DMS153 (cell line): ENCODE measurements at places on chromosomes 13 and 19.

DNA sequence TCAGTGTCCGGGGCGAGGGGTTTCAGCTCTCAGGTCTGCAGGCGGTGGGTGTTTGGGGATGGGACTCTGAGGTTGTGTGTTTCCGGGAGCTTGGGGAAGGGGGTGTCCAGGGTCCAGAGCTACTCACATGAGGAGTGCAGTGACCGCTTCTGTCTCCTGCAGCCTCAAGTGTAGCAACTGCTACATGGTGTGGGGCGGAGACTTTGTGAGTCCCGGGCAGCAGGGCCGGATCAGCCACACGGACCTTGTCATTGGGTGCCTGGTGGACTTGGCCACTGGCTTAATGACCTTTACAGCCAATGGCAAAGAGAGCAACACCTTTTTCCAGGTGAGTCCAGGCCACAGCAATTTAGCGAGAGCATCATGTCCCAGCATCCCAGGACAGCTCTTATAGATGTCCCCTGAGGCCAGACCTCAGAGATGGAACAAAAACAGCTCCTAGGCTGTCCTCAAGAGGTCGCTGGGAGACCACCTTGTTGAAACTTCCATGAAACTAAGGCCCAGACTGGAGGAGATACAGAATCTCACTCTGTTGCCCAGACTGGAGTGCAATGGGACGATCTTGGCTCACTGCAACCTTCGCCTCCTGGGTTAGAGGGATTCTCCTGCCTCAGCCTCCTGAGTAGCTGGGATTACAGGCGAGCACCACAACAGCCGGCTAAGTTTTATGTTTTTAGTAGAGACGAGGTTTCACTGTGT is 44.9 kb downstream of the RYR1 start:
- no peak for DNase-seq

GRCh38 chr19:55146705-55147273 is 2.2 kb downstream of the TNNT1 start:
- peak; percentile 86 for DNase-seq

GRCh38 chr19:22628401-22628800 is 5.7 kb upstream of the ZNF492 start:
- no peak for DNase-seq

GRCh38 chr13:94214975-94215374 is 264.5 kb downstream of the DCT start:
- no peak for DNase-seq

DNA sequence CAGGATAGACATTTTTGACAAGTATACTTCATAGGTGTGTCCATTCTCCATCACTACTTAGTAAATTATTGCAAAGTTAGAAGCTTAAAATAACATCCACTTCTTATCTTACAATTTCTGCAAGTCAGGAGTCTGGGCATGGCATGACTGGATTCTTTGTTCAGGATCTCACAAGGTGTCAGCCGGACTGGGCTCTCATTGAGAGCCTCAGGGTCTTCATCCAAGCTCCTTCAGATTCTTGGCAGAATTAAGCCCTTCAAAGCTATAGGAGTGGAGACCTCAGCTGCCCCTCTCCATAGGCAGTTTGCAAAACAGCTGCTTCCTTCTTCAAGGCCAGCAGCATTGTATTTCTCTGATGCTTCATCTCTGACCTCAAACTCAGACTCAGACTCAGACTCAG is 9.1 kb upstream of the SIN3B start:
- DNase-seq, result no peak

DNA sequence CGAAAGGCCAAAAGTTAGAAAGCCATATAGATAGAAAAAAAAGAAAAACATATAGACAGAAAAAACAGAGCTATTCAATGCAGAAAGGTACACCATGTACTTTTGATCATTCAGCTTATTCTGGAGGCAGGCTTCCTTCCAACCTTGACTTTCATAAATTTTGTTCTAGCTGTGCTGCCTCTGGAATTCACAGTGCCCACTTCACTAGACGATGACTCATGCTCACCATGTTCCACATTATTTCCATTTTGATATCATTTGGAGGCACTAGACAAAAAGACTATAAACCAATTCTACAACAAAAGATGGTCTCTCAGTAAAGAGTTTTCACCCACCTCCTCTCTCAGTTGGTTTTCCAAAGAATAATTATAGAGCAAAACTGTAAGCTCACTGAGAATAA is 229.0 kb upstream of the IPO5 start:
- DNase-seq, result no peak

- no peak for DNase-seq
These were observed 74.5 kb upstream of the ANKRD10 start for GRCh38 chr13:110989331-110989730.

GRCh38 chr19:45355402-45355801 is 14.9 kb downstream of the KLC3 start:
- no peak for DNase-seq

- no peak for DNase-seq
These were observed 5.2 kb downstream of the DAND5 start for GRCh38 chr19:12974301-12975220.

DNA sequence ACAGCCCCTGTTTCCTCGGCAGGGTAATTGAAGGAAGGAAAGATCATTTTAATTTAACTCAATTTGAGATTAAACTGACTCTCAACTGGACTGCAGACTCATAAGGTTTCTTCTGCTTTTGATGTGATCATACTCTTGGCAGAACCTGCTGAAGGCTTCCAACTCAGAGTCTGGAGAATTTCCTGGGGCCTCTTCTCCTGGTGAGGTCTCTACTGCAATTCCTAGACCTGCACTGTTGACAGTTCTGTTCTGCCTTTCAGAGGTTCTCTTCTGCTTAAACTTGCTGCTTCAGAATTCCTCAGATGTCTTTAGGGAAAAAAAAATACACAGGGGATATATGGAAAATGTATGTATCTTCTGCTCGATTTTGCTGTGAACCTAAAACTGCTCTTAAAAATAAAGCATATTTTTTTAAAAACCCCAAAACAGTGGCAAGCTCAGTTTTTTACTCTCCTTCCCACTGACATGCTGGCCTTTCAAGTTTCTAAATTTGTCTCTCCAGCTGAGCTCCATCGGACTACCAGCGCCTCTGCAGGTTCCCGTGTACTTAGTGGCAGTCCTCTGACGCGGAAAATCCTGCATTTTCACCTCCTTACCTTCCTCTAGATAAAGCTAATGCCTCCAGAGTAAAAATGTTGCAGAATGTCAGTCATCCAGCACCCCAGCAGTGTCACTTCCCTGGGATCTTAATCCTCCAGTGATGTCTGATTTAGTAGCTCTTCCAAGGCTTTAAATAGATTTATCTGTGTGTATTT is 733.5 kb upstream of the SGCG start:
- no peak for DNase-seq

DNA sequence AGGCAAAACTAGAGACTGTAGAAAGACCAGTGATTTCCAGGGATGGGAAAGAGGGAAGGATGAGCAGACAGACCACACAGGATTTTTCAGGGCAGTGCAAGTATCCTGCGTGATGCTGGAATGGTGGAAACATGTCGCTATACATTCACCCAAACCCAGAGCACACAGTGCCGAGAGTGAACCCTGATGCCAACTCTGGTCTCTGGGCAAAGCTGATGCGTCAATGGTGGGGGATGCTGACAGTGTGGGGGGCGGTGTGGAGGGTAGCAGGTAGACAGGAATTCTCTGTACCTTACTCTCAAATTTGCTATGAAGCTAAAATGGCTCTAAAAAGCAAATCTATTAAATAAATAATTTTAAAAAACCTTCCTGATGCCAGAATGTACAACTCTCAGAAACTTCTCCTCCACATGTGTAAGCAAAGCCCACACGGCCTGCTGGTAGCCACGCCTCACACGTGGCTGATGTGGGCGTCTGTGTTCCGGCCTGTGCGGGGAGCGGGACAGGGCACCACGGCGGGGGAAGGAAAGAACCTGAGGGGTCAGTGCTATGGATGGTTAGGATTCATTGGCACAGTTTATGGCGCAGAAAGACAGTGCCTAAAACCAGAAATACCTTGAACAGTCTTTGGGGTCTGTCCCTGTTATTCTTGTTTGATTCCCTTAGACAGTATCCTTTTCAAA is 23.9 kb downstream of the CARS2 start:
- no peak for DNase-seq

GRCh38 chr19:38049105-38049649 is 142.2 kb downstream of the SIPA1L3 start:
- DNase-seq, result no peak

DNA sequence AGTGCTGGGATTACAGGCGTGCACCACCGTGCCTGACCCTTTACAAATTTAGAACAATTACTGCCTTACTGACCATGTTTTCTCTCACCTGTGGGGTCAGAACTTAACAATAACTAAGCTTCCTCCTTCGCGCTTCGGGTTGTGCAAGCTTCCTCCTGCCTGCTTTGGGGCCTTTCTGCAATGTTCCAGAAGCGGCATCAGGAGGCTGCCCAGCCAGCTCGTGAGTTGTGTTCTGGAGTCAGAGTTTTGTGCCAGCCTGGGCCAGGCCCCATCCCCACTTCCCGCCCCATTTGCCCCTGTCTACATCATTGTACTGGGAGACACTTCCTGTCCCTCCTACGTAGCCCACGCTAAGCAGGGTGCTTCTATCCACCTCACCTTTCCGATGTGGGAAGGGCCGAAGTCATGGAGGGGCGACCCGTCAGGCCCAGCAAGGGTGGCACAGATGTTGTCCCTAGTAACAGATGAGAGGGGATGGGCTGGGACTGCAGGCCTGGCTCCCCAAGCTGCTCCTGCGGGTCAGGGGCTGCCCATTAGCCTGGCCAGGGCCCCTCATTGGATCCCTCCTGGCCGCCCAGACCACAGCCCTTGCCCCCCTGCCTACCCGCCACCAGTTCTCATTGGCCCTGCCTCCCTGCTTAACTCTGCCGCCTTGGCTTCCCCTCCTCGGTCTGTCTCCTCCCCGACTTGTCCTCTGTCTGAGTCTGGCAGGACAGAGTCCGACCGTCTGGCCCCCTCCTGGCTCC is 13.4 kb downstream of the UHRF1 start:
- DNase-seq, result no peak

- DNase-seq, result no peak
These were observed 11.9 kb downstream of the KLC3 start for GRCh38 chr19:45352471-45352870.

- no peak for DNase-seq
These were observed 85.1 kb downstream of the KATNAL1 start for GRCh38 chr13:30222254-30222653.

DNA sequence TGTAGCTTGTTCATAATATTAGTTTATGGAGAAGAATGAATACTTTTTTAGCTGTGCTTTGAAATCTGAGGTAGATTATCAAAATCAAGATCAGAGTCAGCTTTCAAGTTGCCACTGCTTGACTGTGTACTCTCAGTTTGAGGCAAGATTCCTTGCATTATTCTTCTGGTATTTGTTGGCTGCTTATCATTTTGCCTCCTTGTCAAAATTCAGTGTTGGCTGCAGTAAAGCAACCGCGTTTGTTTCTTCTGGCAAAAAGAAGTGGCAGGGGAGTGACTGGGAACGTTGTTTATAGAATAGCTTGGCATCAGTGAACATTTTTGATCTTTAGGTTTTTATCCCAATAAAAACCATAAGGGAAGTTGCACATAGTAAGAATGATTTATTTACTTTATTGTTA is 419.3 kb upstream of the GPC6 start:
- DNase-seq, result no peak

- no peak for DNase-seq
These were observed 4.7 kb upstream of the PTGIR start for GRCh38 chr19:46629546-46630025.

- DNase-seq, result no peak
These were observed 40.8 kb downstream of the ZSWIM4 start for GRCh38 chr19:13835791-13836723.

DNA sequence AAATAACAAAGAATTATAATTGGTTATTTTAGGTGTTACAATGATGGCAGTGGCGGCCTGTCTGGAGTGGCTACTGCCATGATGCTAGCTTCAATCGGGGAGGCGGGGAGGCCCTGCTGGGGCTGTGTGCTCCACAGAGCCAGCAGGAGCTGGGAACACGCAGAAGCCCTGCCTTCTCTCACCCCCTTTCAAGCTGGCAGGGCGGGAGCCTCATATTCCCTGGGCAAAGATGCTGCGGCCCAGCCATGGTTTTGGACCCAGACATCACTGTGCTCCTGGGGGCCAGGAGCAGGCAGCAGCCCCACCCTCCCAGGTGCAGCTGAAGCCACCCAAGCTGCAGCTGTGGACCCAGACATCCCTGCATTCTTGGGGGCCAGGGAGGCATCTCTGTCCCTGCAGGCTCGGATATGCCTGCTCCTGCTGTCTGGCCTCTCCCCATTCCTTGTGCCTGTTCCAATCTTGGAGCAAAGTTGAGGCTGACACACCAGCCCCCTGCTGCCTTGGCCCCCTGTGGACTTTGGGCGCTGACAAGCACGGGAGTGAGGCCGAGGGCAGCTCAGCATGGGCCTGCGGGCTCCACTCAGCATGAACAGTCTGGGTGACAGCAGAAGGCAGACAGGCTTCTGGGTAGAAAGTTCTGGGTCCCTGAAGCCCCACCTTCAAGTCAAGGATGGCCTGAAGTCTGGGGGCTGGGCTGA is 263.1 kb upstream of the HTR2A start:
- no peak for DNase-seq

DNA sequence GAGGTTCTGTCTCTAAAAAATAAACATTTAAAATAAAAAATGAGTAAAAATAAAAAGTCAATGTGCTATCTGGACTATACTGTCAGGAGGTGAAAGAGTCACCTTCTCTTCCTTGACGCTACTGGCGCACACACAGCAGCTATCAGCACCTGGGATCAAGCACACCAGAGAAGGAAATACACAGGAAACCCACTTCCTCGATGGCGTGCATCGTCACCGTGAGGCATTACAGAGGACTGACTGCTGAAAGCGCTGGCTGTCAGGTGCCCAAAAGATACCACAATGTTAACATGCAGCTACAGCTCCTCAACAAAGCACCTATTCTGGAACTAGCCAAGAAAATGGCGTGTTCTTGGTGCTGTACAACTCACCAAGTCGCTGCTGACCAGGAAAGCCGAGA is 6.1 kb downstream of the SLC35E1 start:
- DNase-seq, result no peak

DNA sequence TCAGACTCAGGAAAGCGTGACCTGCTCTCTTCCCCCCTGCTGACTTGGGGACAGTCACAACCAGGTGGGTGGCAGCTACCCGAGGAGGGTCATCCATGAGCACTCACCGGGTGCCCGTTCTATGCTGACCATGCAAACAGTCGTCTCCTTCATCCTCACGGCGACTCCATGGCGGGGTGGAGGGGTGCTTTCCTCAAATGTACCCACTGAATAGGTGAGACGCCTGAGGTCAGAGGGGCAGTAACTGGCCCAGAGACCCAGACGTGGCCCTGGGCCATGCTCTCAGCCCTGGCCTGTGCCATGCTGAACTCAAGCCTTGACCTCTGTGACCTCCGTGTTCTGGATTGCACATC is 59.2 kb upstream of the TPM4 start:
- DNase-seq, result no peak

GRCh38 chr13:32726374-32727037 is 140.3 kb downstream of the PDS5B start:
- DNase-seq, result no peak
